CD4-positive, alpha-beta T cell (primary cell): ENCODE measurements at places on chromosomes 7 and 10. TPM values are rescaled to one million over a fixed set of nuclear protein-coding genes. Genes with fewer than 3 reads are reported as not detected.

PNLIPRP1 gene
- total RNA-seq = not detected

SNCG gene
- total RNA-seq = not detected

ATOH7 gene
- not detected for total RNA-seq

CCDC7 gene
- 69.4 TPM for total RNA-seq

WEE2 gene
- 0.14 TPM for total RNA-seq

DNA sequence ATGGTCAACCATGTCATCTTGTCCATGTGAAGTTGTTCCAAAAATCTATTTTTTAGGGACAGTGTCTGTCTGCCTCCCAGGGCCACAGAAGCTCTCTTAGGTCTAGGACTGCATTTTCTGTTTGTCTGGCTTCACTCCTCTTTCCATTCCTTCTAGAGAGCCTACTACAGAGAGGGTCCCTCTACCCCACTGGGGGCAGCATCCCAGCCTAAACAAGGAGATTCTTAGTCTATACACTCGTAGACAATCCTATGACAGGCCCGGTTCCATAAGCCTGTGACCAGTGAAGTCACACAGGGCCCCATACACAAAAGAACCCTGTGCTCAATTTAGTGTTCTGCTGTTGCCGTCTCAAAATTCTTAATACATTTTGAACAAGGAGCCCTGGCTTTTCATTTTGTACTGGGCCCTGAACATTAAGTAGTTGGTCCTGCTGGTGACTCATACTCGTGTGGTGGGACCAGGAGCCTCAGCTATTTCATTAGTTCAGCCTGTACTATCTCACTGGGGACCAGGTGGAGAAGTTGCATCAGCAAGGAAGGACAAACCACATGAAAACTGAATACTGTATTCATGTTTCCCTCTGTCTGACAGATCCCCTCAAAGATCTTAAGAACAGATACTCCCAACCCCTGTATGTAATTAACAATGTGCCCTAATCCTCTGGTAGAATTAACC lies 23.5 kb upstream of the FAM180A start:
- no peak overlapping the region for H3K4me3 ChIP-seq
- no peaks in the 10 kb centered on the region for H3K4me1 ChIP-seq
- DNase-seq = no peak
- H3K36me3 ChIP-seq = no peaks in the 10 kb centered on the region
- no peak overlapping the region for H3K27ac ChIP-seq

DNA sequence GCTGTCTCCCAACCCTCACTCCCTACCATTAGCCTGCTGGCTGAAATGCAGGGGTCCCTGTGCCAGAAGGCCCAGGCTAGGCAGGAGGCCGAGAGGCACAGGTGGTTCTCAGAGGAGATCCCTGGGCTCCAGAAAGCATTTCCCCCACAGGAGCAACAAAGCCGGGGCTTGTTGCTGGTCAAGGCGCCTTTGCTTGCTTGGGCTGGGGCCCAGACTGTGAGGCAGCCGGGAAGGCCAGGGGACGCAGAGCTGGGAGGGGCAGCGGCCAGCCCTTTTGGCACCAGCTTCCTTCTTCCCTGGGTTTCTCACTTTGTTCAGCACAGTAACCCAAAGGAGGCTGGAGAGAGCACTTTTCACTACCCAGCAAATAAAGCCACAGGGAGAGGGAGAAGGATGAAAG lies 48.6 kb downstream of the FBXW4 start:
- H3K4me1 ChIP-seq = no peaks in the 10 kb centered on the region
- no peak overlapping the region for H3K27ac ChIP-seq
- H3K4me3 ChIP-seq = no peak overlapping the region
- H3K36me3 ChIP-seq = peaks cover 56% of the 10 kb centered on the region
- no peaks in the 10 kb centered on the region for H3K27me3 ChIP-seq

DNA sequence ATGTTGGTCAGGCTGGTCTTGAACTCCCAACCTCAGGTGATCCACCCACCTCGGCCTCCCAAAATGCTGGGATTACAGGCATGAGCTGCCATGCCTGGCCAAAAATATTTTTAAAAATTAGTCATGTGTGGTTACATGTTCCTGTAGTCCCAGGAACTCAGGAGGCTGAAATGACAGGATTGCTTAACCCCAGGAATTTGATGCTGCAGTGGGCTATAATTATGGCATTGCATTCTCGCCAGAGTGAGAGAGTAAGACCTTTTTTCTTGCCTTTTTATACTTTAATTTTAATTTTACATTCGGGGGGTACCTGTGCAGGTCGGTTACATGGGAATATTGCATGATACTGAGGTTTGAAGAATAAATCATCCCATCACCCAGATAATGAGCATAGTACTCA lies 86.6 kb upstream of the ZNF92 start:
- no peaks in the 10 kb centered on the region for H3K36me3 ChIP-seq
- no peak overlapping the region for H3K27ac ChIP-seq
- no peak overlapping the region for H3K4me3 ChIP-seq

GRCh38 chr7:138752518-138753149 lies 45.2 kb upstream of the TMEM213 start:
- no peak overlapping the region for H3K4me3 ChIP-seq
- peak; percentile 89 for DNase-seq
- H3K36me3 ChIP-seq = no peaks in the 10 kb centered on the region
- peaks cover 43% of the 10 kb centered on the region for H3K4me1 ChIP-seq

GRCh38 chr7:111887734-111888133 lies 318.5 kb downstream of the DOCK4 start:
- no peaks in the 10 kb centered on the region for H3K4me1 ChIP-seq
- no peaks in the 10 kb centered on the region for H3K27me3 ChIP-seq
- no peaks in the 10 kb centered on the region for H3K36me3 ChIP-seq
- DNase-seq = no peak

- no peaks in the 10 kb centered on the region for H3K27me3 ChIP-seq
- no peak for DNase-seq
- no peak overlapping the region for H3K4me3 ChIP-seq
These were observed 38.7 kb downstream of the UBE3C start for GRCh38 chr7:157177333-157177982.

GRCh38 chr10:112953174-112954159 lies 3.4 kb downstream of the TCF7L2 start:
- H3K4me3 ChIP-seq = no peak overlapping the region
- peaks cover 28% of the 10 kb centered on the region for H3K4me1 ChIP-seq
- no peaks in the 10 kb centered on the region for H3K36me3 ChIP-seq

DNA sequence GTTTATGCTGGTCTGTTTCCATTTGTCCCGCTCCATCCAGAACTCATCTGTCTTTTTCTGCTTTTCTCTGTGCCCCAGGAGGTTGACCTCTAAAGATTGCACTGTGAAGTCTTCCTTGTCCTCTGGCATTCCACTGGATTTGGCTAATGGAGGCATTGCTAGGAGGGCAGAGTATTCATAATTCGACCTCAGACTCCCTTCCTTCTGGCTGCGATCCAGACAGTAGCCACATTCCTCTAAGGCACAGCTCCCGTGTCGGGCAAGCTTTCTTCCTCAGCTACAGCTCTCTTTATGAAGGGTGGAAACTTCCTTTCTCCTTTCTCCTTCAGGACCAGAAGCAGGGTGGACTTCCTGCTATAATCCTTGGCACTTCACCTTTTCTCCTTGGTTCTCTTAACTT lies 175.9 kb downstream of the BAMBI start:
- DNase-seq = no peak
- no peak overlapping the region for H3K27ac ChIP-seq
- H3K4me1 ChIP-seq = no peaks in the 10 kb centered on the region

DNA sequence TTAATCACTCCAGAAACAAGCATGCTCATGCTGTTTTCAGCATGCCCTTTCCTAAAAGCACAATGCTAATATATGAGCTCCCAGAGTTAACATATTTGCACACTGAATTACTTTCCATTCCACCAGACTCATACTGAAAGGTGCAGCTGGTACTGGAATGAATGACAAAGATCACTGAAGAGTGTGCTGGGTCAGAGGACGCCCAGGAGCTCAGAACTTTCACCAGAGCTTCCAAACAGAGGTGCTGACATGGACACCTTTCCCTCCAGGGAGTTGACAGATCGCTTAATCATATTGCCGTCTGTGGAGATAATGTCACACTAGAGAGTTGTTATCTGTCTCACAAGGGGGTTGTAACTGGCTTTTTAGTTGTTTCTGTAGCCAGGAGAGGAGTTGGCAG lies 292.9 kb downstream of the LHFPL3 start:
- DNase-seq = no peak
- no peak overlapping the region for H3K27ac ChIP-seq
- peaks cover 7% of the 10 kb centered on the region for H3K27me3 ChIP-seq
- no peak overlapping the region for H3K4me3 ChIP-seq
- no peaks in the 10 kb centered on the region for H3K4me1 ChIP-seq

DNA sequence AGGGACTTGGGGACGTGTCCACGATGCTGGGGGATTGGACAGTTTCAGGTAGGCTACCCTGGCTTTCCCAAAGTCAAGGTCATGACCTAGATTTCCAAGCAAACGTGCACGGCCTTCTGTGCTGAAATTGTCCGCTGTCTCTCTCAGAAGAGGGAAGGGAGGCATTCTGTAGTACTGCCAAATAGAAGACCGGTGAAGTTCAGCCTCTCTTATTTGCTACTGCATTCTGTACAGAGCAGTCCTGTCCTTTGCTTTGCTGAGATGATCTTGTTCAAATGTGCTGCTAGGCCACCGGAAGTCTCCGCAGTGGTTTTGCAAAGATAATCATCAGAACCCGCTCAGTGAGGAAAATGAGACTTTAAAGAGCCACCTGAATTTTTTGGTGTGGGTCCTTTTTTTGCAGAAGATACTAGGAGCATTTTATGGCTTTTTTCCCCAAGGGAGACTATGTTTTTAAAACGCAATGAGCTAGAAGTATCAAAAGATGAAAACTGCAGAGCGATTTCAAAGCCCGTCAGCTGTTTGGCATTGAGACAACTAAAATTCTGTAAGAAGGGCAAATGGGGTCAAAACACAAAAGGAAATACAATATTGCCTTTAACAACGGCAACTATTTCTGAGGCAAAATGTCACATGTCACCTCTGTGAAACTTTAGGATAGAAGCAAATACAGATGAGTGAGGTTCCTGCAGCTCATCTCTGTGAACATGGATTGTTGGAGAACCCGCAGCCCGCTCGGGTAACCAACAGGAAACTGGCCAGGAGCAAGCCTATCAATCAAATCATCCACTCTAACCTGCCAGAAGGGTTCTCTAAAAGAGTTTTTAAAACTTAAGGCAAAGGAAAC lies 1.3 kb upstream of the NMT2 start:
- peak; percentile 50 for DNase-seq
- H3K36me3 ChIP-seq = no peaks in the 10 kb centered on the region

DNA sequence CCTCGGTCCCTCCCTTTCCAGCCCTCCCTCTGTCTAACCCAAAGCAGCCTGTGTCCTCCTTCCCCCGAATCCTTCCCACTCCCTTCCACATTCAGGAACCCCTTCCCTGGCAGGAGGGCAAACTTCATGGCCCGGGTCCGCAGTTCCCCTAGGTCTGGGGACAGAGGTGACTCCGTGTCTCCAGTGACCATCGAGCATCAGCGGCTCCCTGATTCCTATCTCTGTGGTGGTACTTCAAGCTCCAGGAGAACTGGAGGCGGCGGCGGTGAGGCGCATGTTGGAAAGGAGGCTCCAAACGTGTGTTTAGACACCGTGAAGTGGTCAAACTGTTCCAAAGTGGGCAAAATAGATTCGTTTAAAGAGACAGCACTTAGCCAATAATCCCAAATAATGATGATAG lies 148.1 kb downstream of the PAXIP1 start:
- H3K4me3 ChIP-seq = no peak overlapping the region
- H3K27ac ChIP-seq = no peak overlapping the region
- H3K27me3 ChIP-seq = no peaks in the 10 kb centered on the region

DNA sequence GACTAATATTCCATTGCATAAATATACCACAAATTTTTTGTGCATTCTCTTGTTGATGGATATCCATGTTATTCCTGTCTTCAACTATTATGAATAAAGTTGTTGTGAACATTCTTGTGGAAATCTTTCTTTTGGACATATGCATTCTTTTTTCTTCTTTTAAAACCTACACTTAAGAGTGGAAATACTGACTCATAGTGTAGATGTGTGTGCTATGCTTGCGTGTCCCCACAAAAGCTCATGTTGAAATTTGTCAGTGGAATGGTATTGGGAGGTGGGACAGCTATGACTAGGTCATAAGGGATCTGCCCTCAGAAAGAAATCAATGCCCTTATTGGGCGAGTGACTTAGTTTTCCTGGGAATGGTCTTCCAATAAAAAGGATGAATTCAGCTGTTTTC lies 203.6 kb upstream of the PRSS58 start:
- peaks cover 49% of the 10 kb centered on the region for H3K4me1 ChIP-seq
- no peak overlapping the region for H3K27ac ChIP-seq
- DNase-seq = no peak
- no peaks in the 10 kb centered on the region for H3K27me3 ChIP-seq

- peaks cover 72% of the 10 kb centered on the region for H3K36me3 ChIP-seq
- H3K4me3 ChIP-seq = no peak overlapping the region
- H3K27me3 ChIP-seq = no peaks in the 10 kb centered on the region
- H3K27ac ChIP-seq = no peak overlapping the region
- DNase-seq = no peak
- H3K4me1 ChIP-seq = no peaks in the 10 kb centered on the region
These were observed 16.3 kb upstream of the CYREN start for GRCh38 chr7:135186841-135187253.

GRCh38 chr10:131031346-131031745 lies 280.2 kb downstream of the TCERG1L start:
- H3K27ac ChIP-seq = no peak overlapping the region
- DNase-seq = no peak
- H3K4me3 ChIP-seq = no peak overlapping the region
- no peaks in the 10 kb centered on the region for H3K36me3 ChIP-seq
- H3K4me1 ChIP-seq = no peaks in the 10 kb centered on the region

- H3K4me3 ChIP-seq = no peak overlapping the region
- no peak for DNase-seq
- no peaks in the 10 kb centered on the region for H3K4me1 ChIP-seq
- no peak overlapping the region for H3K27ac ChIP-seq
These were observed 54.9 kb upstream of the SDK1 start for GRCh38 chr7:3246127-3246526.

- no peak for DNase-seq
- H3K27ac ChIP-seq = no peak overlapping the region
- no peak overlapping the region for H3K4me3 ChIP-seq
- H3K27me3 ChIP-seq = no peaks in the 10 kb centered on the region
These were observed 446.2 kb upstream of the MGMT start for GRCh38 chr10:129020651-129021330.

DNA sequence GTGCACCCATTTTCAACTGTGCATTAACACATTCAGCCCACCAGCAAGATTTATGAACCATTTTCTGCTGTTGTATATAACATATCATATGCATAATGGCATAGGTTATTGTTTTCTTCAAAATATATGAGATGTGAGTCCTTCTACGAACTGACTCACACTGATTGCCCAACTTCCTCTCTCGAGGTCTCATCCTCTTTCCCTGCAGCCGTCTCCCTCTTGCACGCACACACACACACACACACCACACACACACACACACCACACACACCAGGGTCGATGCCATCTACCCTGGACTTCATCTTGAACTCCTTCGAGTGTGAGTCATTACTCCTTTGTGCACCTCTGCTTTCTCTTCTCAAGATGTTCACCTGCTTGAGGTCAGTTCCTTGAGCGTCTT lies 36.7 kb downstream of the EGFR start:
- H3K36me3 ChIP-seq = no peaks in the 10 kb centered on the region
- H3K27ac ChIP-seq = no peak overlapping the region
- no peaks in the 10 kb centered on the region for H3K27me3 ChIP-seq
- no peak for DNase-seq
